ENCODE measurements at places on chromosomes 7 and 10. TPM values are rescaled to one million over a fixed set of nuclear protein-coding genes. Genes with fewer than 3 reads are reported as not detected.

- no peak for DNase-seq
These were observed 17.7 kb downstream of the SORBS1 start for GRCh38 chr10:95543459-95543858.

GRCh38 chr7:128935342-128935730, 2.4 kb upstream of the IRF5 start:
- DNase-seq: no peak

DNA sequence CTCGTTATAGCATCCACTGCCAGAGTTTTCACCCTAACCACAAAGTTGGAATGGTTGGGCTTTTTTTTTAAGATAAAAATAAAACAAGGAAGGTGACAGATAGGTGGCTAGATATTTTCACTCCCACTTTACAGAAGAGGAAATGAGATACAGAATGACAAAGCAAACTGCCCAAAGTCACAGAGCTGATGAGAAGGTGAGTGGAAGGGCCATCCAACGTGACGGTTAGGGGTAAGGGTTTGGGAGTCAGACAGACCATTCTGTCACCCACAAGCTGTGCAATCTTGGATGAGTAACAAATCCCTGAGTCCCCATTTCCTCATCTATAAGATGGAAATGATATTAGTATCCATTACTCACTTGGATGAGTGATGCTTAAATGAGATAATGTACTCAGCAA, 106.9 kb upstream of the PDLIM1 start:
- DNase-seq: no peak

DNA sequence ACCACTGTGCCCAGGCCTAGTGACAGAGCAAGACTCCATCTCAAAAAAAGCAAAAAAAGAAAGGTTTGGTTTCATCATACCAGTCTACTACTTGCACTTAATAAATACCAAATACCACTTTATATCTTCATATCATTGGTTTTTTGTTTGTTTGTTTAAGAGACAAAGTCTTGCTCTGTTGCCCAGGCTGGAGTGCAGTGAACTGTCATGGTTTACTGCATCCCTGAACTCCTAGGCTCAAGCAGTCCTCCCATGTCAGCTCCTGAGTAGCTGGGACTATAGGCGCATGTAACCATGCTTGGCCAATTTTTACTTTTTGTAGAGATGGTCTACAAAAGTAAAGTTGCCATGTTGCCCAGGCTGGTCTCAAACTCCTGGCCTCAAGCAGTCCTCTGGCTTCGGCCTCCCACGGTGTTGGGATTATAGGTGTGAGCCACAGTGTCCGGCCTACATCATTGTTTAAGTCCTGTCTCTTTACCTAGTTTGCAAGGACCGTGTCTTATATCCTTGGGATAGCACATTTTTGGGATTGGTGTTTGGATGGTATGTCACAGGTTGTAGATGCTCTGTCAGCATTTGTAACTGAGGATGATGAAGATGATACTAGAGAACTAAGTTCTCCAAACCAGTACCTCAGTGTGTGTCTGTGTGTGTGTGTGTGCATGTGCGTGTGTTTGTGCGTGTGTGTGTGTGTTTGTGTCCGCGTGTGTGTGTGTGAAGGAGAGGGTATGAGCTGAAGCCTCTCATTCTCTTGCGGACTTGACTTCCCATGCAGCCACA, 9.3 kb downstream of the LMTK2 start:
- DNase-seq: no peak

DNA sequence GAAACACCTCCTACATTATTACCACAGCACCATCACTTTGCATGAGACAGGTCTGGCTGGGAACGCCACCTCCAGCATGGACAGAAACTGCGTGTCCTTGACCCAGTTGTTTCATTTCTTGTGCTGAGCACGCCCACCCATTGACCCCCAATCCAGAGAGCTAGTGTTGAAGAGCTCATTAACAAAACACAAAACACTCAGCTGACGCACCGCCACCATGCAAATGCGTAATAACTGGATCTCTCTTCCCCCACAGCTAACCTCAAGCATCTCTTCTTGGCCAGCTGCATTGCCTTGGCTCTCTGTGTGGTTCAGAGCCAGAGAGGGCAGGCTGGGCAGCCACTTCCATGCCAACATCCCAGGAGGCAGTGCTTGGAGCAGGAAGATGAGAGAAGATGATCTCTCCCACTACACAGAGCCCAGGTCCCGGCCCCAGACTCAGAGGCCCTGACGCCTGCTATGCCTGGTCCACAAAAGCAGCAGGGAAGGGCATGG, 173.5 kb downstream of the PLXNA4 start:
- DNase-seq: peak; percentile 54

GRCh38 chr10:79028056-79028430, 40.7 kb upstream of the ZMIZ1 start:
- no peak for DNase-seq

GRCh38 chr7:39950473-39951225, 593 bp downstream of the CDK13 start:
- no peak for DNase-seq

- DNase-seq: no peak
These were observed 36.6 kb upstream of the ATP6V0A4 start for GRCh38 chr7:138834583-138834982.

- no peak for DNase-seq
These were observed 28.2 kb upstream of the ASL start for GRCh38 chr7:66047426-66047825.

The SPDYE2B gene
- total RNA-seq: not detected

The PLCE1 gene
- total RNA-seq: 14.1 TPM

The NUP205 gene
- total RNA-seq: 21.0 TPM

The COL17A1 gene
- 2.9 TPM for total RNA-seq

The VWDE gene
- total RNA-seq: 23.2 TPM
